ENCODE measurements at places on chromosomes 3 and 15.

DNA sequence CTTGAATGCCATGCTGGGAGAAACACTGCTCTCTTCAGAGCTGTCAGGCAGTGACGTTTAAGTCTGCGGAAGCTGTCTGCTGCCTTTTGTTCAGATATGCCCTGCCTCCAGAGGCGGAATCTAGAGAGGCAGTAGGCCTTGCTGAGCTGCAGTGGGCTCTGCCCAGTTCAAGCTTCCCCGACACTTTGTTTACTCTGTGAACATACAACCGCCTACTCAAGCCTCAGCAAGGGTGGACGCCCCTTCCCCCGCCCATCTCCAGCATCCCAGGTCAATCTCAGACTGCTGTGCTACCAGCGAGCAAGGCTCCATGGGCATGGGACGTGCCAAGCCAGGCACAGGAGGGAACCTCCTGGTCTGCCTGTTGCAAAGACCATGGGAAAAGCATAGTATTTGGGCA lies 99.7 kb downstream of the TAFA4 start:
- no peak for DNase-seq

- no peak for DNase-seq
Observed at GRCh38 chr15:22956257-22956977, 23.8 kb downstream of the CYFIP1 start.

DNA sequence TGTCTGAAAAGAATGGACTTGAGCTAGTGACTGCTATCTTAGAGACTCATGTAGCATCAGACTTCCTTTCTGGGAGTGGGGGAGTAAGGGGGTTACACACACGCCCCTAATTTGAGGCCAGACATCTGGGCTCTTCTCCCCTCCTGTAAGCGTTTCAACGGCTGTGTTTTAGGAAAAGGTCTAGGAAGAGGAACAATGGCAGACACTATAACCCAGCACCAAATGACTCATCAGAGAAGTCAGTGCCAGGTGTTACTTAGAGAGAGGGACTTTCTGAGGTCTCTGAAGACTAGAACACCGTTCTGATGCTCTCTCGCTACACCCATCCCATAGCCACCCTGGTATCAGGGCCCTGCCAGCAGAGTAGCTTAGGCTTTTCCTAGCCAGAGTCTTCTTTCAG lies 65.5 kb downstream of the SSUH2 start:
- DNase-seq = no peak

DNA sequence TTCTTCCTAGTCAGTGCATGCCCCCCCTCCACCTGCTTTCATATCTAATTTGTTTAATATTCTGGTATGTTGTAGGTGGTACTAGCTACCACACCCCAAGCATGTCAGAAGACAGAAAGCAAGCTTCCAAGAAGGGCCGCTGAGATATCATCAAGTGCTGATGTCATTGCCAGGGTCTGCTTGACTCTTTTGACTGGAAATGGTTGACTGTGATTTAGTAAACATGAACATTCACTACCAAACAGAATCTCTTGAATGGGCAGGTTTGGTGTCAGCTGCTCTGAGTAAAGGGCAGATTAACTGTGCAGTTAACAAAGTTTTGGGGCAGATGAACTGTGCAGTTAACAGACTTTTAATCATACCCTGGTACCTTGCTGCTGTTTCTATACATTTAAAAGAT lies 244.2 kb upstream of the SATB1 start:
- DNase-seq = no peak

DNA sequence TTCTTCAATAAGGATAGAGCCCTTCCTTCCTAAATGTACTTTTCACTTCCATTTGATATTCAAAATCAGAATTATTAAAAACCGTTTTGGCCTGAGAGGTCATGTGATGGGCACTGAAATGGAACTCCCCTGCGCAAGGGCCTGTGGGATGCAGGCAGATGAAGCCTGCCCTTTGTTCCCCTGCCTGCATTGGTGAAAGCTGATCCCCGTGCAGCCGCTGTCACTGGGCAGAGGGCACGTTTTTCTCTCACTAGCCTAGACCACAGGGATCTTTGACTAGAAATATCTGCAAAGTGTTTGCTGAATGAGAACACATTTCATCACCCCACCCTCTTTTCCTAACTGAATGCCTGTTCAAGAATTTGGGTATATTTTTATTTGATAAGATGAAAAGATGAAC lies 74.9 kb downstream of the TIPARP start:
- peak; percentile 15 for DNase-seq

GRCh38 chr3:48118322-48118721 lies 69.9 kb downstream of the CDC25A start:
- no peak for DNase-seq

GRCh38 chr15:25514522-25514921 lies 75.7 kb upstream of the UBE3A start:
- no peak for DNase-seq

- no peak for DNase-seq
Observed at GRCh38 chr15:77772641-77773402, 140.1 kb upstream of the LINGO1 start.

- no peak for DNase-seq
Observed at GRCh38 chr3:150956376-150956775, 16.2 kb downstream of the CLRN1 start.

- peak; percentile 35 for DNase-seq
Observed at GRCh38 chr15:70512772-70513362, 250.5 kb downstream of the UACA start.

DNA sequence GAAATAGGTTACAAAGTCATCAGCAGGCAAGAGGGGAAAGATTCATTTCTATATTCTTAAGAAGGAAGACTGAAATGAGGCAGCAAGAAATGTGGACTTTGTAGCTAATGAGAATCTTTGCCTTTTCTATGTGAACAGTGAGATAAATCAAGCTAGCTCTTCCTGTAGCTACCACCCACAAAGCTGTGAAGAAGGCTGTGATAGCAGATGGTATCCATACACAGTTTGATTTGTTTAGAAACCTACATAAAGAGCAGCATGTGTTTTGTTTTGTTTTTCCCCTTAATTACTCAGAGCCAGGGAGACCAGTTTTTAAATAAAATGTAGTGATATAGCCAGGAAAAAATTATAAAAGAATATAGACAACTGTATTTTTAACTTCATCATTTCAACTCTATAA lies 45.5 kb downstream of the TEX9 start:
- DNase-seq = no peak

DNA sequence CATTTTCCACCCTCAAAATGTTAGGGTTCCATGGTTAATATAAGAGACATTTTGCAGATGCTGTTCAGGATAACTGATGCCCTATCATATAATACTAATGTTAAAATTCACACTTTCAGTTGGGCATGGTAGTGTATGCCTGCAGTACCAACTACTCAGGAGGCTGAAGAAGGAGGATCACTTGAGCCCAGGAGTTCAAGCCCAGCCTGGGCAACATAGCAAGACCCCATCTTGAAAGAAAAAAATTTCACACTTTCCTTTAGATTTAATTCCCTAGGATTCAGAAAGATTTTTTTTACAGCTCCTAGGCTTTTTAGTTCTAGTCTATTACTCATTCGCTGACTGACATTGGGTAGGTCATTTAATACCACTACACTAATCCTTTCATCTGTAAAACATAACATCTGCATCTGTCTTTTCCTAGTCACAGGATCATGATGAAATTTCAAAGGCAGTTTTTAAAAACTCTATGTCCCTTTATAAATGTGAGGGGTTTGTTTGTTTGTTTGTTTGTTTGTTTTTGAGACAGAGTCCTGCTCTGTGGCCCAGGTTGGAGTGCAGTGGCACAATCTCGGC lies 103.7 kb downstream of the MYO5A start:
- DNase-seq = no peak

DNA sequence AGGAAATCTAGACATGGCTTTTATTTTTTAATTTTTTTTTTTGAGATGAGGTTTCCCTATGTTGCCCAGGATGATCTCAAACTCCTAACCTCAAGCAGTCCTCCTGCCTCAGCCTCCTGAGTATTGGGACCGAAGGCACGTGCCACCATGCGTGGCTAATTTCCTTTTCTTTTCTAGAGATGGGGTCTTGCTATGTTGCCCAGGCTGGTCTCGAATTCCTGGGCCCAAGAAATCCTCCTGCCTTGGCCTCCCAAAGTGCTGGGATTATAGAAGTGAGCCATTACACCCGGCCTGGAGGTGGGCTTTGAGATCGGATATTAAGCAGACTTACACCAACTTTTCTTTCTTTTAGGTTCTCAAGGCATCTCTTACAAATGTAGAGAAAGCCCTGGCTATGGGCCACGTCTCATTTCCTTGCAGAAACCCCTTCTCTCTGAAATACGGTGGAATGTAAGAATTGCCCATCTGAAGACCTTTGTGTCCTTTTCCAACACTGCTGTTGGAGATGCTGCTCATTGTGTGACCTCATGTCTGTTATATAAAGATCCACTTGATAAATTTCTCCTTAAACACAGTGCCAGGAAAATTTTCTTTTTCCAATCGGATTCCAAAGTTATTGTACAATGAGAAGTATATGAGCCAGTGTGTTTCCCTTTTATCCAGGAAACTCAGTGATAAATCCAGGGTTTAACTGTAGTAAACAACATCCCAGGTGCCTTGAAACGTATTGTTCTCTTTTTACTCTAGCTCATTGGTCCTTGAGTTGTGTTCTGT lies 36.8 kb upstream of the CFAP161 start:
- no peak for DNase-seq

DNA sequence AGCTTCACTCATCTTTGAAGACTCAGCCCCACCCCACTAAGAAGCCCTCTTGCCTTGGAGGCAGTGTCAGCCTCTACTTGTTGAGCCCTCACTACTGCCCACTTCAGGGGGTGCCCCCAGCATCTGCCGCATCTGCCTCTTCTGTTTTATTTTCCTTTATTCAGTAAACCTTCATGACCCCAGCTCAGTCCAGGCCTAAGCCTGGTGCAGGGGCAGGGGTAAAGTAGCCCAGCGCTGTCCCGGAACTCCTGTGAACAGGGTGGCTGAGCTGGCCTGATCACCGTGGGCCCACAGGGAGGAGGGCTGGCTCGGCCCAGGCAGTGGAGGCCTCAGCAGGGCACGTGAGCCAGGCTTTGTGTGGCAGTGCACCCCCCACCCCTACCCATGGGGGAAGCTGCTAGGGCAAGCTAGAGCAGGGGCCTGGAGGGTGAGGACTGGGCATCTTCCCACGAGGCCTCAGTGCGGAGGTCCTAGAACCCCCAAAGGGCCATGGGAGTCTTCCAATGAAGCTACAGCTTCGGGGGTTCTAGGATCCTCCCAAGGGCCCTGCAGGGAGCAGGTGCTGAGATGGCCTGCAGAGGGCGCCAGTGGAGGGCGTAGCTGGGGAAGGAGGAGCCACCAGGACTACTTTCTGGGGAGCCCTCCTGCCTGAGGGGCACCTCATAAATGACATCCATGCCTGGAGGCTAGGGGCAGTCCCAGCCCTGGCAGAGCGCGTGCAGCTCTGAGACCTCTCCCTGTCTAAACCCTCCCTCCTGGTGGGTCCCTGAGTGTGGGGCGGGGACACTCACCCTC lies 36.0 kb downstream of the TSPAN3 start:
- DNase-seq = no peak

- DNase-seq = no peak
Observed at GRCh38 chr15:68697711-68698690, 119.2 kb downstream of the CORO2B start.

DNA sequence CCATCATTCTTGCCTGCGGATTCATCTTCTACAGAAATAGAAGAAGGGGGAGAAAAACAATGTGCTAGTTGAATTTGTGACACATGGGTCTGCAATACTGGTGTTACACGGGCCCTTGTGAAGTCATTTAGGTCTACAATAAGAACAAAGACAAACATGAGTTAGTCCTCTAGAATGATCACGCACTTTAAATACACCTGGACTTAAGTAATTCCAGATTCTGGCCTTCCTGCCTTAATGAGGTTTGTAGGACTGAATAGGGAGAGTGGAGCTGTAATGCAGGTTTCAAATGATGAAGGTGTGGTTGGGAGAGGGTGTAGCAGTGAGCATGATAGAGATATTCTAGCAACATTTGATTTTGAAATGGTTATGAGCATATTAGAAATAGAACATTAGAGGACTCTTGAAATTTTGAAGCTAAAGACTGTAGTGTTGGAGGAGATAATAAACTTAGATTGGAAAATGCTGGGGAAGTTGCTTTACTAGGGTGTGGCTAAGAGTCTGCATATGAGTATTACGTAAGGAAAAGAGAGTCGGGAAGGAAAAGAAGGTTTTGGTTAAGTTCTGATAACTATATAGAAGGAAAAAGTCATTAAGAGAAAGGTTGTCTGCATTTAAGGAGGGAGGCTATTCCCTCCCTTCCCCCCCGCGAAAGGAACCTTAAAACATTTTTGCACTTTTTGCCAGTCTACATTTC lies 606 bp downstream of the EIF2A start:
- no peak for DNase-seq

DNA sequence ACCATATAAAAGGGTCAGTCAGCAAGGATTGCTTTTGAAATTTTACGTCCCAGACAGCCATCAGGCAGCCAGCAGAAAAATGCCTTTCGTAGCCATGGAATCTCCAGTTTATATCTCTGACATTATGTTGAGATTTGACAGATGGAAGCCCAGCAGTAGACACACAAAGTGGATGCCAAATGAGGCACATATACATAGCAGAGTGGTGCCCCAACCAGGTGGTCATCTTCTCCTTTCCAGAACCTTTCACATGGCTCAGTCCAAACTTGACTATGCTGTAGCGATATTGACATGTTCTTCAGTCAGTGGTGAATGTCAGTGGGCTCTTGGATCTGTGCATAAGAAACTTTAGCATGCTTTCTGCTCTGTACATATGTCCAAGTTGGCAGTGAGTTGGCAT lies 123.3 kb upstream of the GBE1 start:
- no peak for DNase-seq

DNA sequence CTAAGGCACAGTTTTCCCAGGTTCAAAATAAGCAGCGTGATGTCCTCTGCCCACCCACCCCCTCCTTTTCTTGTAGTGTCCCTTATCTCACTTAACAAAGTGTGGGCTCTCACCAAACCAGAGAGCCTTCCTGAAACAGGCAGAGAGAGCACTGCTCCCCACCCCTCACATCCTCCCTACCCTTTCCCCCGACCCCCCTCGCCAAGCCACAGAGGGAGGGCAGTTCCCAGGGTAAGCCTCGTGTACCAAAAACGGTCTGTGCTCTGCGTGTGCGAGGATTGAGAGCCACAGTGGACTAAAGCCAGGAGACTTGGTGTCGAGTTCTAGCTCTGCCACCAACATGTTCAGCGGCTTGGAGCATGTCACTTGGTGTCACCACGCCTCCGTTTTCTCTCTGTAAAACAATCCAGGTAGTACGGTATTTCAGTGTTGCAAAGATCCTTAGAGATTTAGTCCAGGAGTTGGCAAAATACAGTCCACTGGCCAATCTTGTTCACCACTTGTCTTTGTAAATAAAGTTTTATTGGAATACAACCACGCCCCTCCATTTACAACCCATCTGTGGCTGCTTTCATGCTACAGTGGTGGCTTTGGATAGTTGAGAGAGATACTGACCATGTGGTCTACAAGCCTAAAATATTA lies 249.9 kb downstream of the OPA1 start:
- no peak for DNase-seq

- DNase-seq = no peak
Observed at GRCh38 chr15:81108427-81108826, 25.6 kb upstream of the CFAP161 start.

DNA sequence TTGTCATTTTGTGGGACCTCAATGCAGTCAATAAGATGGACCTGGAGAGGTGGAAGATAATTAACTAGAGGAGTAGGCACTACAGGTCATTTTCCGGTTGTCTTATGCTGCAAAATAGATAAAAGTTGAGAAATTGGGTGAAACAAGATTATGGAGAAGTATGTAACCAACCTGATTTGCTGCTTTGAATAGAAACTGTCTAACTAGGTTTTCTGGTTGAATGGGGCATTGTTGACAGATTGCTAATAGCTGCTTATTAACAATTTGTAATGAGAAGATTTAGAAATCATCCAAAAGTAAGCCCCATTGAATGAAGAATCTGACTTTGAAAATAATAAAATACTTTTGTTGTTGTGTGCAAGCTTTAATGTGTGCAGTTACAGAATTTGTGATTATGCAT lies 26.2 kb downstream of the PIAS1 start:
- no peak for DNase-seq

Data from SHP77 (cell line).